ENCODE measurements at places on chromosomes 11 and 22. TPM values are rescaled to one million over a fixed set of nuclear protein-coding genes. Genes with fewer than 3 reads are reported as not detected.

GRCh38 chr11:102293873-102294601, 23.2 kb upstream of the BIRC3 start:
- DNase-seq: no peak

DNA sequence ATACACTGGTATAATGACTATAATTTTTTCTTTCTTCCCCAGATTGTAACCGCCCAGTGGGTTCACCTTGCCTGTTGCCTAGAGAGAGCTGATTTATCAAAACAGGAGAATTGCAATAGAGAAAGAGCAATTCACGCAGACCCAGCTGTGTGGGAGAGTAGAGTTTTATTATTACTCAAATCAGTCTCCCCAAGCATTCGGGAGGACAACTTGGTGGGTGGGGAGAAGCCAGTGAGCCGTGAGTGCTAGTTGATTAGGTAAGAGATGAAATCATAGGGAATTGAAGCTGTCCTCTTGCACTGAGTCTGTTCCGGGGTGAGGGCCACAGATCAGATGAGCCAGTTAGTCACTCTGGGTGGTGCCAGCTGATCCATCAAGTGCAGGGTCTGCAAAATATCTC, 73.2 kb downstream of the SLC35F2 start:
- DNase-seq: no peak

DNA sequence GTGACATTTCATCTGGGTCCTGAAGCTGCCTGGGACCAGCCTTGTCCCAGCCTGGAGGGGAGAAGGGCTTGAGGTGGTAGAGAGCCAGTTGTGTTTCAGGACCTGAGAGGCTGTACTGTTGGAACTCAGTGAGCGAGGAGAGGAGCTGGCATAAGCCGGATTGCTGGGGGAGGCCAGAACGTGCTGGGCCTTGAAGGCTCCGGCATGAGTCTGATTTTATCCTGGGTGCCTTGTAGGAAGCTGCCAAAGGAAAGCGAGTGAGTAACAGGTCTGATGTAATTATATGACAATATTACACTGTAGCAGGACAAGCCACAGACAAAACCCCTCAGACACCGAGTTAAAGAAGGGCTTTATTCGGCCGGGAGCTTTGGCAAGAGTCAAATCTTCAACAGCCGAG, 17.2 kb downstream of the AP2A2 start:
- no peak for DNase-seq

DNA sequence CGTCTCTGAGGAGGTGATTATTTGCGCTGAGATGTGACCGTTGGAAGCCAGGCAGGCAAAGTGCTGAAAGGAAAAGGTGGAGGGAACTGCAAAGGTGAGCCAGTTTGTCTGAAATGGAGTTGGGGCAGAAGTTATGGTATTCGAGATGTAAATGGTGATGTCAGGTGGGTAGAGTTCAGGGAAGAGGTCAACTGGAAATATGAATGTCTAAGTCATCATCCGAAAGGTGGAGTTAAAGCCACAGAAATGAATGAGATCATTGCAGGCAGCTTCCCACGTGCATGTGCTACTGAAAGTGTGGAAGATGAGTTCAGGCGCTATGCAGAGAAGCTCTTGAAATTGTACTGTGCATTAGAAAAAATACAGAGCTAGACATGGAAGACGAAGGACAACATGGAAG, 2.2 kb upstream of the BPIFC start:
- DNase-seq: no peak

GRCh38 chr11:104529906-104530305, 366.0 kb upstream of the PDGFD start:
- DNase-seq: no peak

The PDGFD gene
- 17.2 TPM for total RNA-seq

- no peak for DNase-seq
Measured at GRCh38 chr11:85517272-85517671, 109.9 kb downstream of the DLG2 start.

- no peak for DNase-seq
Measured at GRCh38 chr11:70358753-70359152, 39.6 kb upstream of the CTTN start.

Measured in omental fat pad (tissue), 4 donors.